ENCODE measurements at places on chromosomes 13 and 19.

GRCh38 chr13:112699322-112699918 lies 9.6 kb downstream of the ATP11A start:
- no peak for DNase-seq

DNA sequence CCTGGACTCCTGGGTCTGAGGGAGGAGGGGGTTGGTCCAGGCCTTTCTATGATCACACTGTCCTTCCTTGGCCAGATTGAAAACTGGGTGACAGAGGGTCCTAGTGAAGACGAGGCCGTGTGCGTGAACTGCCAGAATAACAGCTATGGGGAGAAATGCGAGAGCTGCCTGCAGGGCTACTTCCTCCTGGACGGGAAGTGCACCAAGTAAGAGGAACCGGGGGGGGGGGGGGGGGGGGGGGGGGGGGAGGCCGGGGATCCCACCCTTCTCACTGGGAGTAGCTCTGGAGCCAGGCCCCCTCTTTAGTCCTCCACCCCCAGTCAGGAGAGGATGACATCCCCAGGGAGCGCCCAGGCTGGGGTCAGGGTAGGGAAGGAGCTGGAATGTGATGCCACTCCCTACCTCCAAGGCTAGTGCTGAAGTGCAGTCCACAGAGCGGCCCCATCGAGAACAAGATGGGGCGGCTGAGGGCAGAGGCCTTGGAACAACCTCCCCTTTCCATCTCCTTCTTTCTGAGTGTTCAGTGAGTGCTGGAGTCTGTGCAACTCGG lies 19.4 kb downstream of the CNFN start:
- DNase-seq, result no peak

DNA sequence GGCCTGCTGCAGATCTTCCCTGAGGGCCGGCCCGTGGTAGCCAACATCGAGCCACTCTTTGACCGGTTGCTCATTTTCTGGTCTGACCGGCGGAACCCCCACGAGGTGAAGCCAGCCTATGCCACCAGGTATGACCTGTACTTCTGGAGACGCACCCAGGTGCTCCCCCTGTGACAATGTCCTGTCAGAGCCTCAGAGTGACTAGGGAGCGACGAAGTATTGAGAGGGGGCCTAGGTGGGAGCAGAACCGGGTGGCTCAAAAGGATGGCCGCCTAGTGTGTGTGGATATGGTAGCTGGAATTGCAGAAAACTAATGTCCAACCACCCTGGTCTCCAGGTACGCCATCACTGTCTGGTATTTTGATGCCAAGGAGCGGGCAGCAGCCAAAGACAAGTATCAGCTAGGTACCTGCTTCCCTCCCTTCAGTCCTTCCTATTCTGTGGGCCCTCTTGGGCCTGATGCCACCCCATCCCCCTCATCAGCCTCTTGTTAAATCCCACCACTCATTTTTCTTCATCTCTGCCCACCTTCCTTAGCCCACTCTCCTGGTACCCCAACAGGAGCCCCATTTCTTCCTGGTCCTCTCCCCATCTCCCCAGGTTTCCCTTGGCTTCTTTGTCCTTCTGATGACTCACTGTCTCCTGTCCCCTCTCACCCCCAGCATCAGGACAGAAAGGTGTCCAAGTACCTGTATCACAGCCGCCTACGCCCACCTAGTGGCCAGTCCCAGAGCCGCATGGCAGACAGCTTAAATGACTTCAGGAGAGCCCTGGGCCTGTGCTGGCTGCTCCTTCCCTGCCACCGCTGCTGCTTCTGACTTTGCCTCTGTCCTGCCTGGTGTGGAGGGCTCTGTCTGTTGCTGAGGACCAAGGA lies 8.4 kb downstream of the EGLN2 start:
- DNase-seq, result no peak

DNA sequence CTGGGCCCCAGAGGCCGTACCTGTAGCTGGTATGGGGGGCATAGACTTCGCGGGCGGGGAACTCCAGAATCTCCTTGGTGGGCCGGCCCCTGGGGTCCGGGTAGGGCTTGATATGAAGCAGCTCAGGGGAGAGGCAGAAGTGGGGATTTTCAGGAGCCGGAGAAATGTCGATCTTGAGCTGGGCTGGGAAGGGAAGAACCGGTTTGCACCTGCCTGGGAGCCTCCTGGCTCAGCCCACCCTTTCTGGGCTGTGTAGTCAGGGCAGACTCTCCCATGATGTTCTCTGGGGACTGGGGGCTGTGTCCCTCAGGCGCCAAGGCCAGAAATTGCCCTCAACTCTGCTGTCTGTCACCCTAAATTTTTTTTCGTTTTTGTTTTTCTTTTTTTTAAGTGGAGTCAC lies 2.6 kb downstream of the ANGPTL8 start:
- DNase-seq, result no peak

DNA sequence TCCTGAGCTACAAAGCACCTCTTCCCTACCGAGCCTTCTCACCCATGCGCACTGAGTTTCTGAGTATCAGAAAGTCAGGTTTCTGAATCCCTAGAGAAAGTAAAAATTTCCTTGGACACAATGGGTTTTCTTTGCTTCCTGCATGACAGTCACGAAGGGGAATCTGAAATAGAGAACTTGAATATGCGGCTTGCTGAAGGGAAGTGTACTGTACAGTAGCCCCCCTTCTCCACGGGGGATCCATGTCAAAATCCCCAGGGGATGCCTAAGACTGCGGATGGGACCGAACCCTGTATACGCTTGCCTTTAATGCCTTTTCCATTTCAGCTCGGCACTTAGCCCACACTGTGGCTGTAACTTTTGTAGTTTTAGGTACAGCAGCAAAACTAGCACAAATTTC lies 107.9 kb downstream of the GGACT start:
- no peak for DNase-seq

GRCh38 chr19:4295972-4296771 lies 6.0 kb downstream of the TMIGD2 start:
- DNase-seq, result no peak

- no peak for DNase-seq
Measured at GRCh38 chr19:55339889-55340783, 460 bp downstream of the KMT5C start.

- no peak for DNase-seq
Measured at GRCh38 chr19:17389957-17390664, 3.9 kb downstream of the CCDC194 start.

- no peak for DNase-seq
Measured at GRCh38 chr13:84524586-84524985, 642.3 kb upstream of the SLITRK1 start.

- no peak for DNase-seq
Measured at GRCh38 chr13:65217471-65217995, 2012.6 kb downstream of the PCDH9 start.

Data from T follicular helper cell (primary cell).